Activated CD4-positive, alpha-beta T cell treated with anti-CD3 and anti-CD28 coated beads for 48 hours (primary cell): ENCODE measurements at places on chromosomes 13 and 19.

DNA sequence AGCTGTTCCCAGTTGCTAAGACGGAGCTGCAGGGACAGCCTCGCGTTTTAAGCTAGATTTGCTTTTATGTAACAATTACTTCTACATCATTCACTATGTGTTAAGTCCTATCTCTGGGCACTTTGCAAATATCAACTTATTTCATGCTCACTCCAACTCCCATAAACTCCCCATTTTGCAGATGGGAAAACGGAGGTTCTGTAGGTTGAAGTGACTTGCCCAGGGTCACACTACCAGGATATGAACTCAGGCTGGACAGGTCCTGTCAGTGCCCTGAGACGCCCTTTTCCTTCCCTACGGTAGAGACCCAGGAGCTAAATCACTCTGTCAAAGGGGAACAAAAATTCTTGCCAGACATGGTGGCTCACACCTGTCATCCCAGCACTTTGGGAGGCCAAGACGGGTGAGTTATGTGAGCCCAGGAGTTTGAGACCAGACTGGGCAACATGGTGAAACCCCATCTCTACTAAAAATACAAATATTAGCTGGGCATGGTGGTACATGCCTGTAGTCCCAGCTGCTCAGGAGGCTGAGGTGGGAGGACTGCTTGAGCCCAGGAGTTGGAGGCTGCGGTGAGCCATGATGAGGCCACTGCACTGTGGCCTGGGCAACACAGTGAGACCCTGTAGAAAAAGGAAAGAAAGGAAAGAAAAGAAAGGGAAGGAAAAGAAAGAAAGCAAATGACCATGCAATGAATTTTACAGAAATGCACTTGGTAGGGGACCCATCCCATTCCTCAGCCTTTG lies 14.5 kb upstream of the NFIC start:
- no peak for DNase-seq

GRCh38 chr13:90105849-90106496 lies 1241.5 kb upstream of the MIR17HG start:
- no peak for DNase-seq

DNA sequence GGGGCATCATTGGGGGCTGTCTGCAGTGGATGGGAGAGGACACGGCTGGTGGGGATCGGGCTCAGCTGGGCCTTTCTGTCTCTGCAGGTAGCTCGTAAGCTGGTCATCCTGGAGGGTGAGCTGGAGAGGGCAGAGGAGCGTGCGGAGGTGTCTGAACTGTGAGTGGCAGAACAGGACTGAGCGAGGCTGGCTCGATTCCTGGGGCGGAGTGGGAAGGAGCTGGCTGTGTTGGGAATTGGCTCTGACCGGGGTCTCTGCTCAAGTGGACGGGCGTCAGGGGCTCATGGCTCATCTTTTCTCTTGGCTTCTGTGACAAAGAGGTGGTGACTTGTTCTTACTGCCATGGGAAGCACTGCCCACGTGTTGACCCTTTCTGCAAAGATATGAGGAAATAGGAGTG lies 11.6 kb downstream of the TPM4 start:
- DNase-seq: no peak

GRCh38 chr13:24039621-24040475 lies 120.7 kb upstream of the SPATA13 start:
- no peak for DNase-seq

DNA sequence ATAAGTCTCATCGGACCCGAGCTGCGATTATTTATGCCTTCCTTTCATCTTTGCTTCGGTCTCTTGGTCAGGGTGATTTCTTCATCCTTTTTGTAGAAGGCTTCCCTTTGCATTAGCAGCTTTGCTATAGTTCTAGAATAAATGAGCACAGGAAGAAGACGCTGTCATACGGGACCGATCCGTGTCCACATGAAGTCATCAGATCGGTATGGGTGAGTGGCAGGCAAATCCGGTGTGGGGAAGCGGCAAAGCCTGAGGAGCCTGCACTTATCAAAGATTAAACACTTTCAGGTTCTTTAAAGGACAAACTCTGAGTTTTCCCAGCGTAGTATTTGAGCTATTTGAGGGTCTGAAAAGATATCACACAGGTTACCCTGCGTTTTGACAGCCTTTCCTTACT lies 119.3 kb downstream of the IRS2 start:
- DNase-seq: no peak

GRCh38 chr13:50914176-50914700 lies 4.6 kb downstream of the RNASEH2B start:
- no peak for DNase-seq

GRCh38 chr13:74067818-74068217 lies 66.4 kb downstream of the KLF12 start:
- no peak for DNase-seq

DNA sequence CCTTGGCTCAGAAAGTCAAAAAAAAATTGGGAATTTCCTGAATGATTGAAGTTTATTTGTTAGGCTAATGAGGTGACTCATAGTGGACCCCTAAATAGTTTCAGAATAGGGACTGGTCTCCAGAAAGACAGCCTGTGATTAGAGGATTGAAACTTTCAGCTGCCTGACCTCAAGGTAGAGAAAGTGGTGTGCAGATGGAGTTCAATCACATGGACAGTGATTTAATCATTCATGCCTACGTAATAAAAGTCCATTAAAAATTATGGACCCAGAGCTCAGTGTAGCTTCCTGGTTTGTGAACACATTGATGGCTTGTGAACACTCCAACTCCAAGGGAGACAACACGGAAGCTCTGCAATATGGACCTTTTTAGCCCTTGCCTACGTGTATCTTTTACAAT lies 533.2 kb upstream of the PCDH9 start:
- no peak for DNase-seq

DNA sequence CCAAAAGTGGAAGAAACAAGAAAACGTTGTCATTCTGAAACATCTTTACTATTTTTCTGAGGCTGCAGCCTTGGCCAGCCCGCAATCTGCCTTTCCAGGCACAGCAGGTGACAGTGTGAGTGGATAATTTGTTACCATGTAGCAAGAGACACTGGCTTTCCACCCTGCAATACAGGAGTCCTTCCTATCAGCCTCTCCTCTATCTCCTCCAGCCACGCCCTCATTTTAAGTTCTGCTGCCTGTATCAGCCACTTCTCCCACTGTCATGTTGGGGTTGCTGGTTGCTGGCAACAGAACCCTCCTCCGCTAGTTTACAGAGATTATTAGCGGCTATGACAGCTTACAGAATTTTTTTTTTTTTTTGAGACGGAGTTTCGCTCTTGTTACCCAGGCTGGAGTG lies 7.7 kb upstream of the LGALS7 start:
- no peak for DNase-seq

- no peak for DNase-seq
Measured at GRCh38 chr13:48004201-48004600, 3.1 kb upstream of the SUCLA2 start.
